Fibroblast of upper back skin (primary cell): ENCODE measurements at places on chromosomes 5 and 9.

DNA sequence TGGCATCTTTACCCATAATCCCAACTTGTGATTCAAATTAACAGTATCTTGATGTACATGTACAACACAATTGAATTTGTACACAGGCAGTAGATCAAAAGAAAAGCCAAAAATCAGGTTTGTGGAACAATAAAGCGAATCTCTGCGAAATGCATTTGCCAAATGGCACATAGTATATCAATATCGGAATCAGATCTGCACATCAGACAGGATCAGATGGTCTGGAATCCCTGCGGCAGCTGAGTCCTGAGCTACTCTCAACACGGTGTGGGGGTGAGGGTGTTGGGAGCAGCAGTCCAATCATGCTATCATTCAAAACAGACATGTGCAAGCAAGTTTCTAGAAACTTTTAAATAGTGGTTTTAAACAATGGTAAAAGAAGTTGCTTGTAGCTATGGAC, 358.3 kb downstream of the SEMA5A start:
- no peak for DNase-seq

GRCh38 chr5:102843997-102844396, 88.9 kb downstream of the PAM start:
- DNase-seq: no peak

- no peak for DNase-seq
Measured at GRCh38 chr5:171826132-171826531, 40.5 kb downstream of the SMIM23 start.

DNA sequence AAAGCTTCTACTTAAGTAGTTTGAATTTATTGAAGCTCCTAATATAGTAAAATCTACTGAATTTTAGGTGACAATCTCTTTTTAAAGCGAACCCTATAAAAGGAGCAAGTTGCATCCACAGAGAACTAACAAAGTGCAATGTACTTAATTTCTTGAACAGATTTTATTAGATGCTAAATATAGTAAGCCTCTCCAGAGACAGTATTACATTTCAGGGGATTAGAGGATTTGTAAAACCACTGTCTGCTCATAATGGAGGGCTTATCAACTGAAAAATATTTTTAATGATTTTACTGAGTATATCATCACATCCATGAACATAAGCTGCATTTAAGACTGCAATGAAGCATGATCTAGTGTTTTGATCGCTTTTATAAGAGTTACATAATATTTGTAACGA, 230.0 kb upstream of the EFNA5 start:
- DNase-seq: no peak

GRCh38 chr9:27925815-27926214, 352.5 kb upstream of the C9orf72 start:
- DNase-seq: no peak

GRCh38 chr5:33303579-33304095, 137.1 kb upstream of the TARS1 start:
- DNase-seq: no peak

DNA sequence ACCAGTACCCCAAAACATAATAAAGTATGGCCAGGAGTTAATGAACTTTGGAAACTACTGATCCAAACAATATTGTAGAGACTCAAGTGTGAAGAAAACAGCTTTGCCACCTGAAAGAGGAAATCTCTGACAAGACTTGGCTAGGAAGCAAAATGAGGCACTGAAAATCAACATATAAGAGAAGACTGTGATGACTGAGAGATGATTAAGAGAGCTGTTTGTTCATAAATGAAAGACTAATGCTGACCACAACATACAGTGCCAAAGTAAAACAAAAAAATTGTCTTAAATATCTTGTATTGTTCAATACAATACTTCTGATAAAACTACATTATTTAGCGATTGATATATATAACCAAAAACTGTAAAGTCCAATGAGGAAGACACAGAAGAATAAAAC, 7.2 kb downstream of the RC3H2 start:
- no peak for DNase-seq
